ENCODE measurements at places on chromosomes 2 and 18. TPM values are rescaled to one million over a fixed set of nuclear protein-coding genes. Genes with fewer than 3 reads are reported as not detected.

TWIST2 gene
- 88.1 TPM for polyA plus RNA-seq

PDK1 gene
- 26.0 TPM for polyA plus RNA-seq

CFAP65 gene
- polyA plus RNA-seq: not detected

TYW5 gene
- 7.1 TPM for polyA plus RNA-seq

ZNF407 gene
- 7.0 TPM for polyA plus RNA-seq

GYPC gene
- polyA plus RNA-seq: 86.8 TPM

TBR1 gene
- polyA plus RNA-seq: not detected

AQP12A gene
- polyA plus RNA-seq: not detected

GPR75 gene
- 1.5 TPM for polyA plus RNA-seq

STK36 gene
- polyA plus RNA-seq: 31.2 TPM

FN1 gene
- 502 TPM for polyA plus RNA-seq

AMER3 gene
- polyA plus RNA-seq: not detected

CYS1 gene
- 15.7 TPM for polyA plus RNA-seq

SCN3A gene
- polyA plus RNA-seq: 1.3 TPM

GPR39 gene
- polyA plus RNA-seq: 0.22 TPM

IRS1 gene
- polyA plus RNA-seq: 13.9 TPM

SCG2 gene
- 8.1 TPM for polyA plus RNA-seq

BMP10 gene
- polyA plus RNA-seq: not detected

TMEM247 gene
- polyA plus RNA-seq: not detected

PREPL gene
- polyA plus RNA-seq: not detected

All from muscle of arm (tissue), 14 donors.